ENCODE measurements at places on chromosomes 13 and 19.
A peak's percentile ranks its signal among the peaks of the same experiment; 100 is the strongest.

DNA sequence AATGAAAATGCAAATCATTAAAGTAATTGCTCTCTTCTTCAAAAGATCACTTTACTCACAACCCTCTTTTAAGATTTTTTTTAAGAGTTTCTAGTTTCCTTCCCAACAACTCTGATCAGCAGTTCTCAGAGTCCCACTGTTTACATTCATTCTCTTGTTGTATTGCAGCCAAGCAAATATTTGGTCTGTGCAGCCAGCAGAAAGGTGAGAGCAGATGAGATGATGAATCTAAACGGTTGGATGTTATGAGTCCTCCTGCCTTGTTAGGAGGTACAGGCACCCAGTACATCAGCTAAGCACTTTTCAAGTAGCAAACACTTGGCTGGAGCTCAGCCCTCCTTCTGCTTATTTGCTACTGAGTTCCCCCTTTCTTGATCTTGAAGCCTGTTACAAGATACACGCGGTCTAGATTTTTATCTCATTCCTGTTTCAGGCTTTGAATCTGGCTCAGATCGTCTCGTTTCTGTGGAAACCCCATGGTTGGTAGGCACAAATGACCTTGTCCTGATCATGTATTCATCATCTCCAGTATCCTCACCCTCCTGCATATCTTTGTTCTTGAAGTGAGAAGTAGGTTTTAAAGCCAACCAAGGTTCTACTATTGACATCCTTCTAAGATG, 300.7 kb downstream of the DCT start:
- DNase-seq = no peak

DNA sequence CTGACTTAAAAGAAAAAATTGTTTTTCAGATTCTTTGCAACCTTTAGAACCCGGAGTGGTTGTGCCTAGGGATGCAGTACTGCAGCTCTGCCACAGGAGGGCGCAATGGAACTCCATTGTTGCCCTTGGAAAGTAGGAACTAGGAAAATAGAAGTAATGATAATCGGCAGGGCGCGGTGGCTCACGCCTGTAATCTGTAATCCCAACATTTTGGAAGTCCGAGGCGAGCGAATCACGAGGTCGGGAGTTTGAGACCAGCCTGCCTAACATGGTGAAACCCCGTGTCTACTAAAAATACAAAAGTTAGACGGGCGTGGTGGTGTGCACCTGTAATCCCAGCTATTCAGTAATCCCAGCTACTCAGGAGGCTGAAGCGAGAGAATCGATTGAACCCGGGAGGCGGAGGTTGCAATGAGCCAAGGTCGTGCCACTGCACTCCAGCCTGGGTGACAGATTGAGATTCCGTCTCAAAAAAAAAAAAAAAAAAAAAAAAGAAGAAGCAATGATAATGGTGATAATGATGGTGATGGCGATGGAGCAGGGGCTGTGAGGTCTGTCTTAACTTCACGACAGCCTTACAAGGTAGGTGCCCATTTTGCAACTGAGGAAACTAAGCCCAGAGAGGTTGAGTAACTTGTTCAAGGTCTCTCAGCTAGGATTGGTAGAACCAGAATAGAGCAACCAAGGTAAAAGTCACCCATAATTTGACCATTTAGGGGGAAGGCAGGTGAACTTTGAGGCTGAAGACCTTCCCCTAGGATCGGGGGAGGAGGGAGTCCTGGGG, 5.5 kb upstream of the ADAMTS10 start:
- no peak for DNase-seq

GRCh38 chr13:48078251-48078656, 16.6 kb downstream of the MED4 start:
- DNase-seq = peak; percentile 33

DNA sequence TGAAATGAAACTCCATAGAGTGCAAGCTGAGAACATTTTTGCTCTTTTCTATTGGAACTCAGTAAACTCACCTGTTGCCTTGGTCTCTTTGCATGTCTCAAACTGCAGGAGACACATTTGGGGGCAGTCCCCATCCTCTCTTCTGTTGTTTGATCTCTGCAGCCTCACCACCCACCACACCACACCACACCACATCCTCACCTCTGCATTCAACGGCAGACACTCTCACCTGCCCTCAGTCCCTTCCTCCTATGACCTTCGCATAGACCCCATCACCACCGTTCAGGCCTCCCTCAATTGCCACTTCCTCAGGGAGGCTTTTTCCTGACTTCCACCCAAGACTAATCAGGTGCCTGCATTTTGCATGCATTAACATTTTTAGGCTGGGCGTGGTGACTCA, 14.4 kb upstream of the TPM4 start:
- no peak for DNase-seq

DNA sequence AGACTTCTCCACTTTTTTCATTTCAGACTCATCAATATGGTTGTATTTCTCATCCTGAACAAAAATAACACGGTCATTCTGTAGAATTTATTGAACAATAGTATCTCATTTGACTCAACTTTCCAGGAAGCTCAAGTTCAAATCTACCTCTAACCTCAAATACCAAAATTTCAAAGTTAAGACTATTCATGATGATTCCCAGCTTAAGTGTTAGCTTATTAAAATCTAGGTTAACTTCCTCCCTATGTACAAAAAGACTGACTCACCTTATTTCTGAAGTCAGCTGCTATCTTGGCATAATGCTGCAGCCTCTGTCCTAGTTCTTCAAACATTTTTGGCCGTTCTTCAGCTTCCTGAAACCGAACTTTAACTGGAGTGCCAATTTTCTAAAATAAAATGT, 23.2 kb downstream of the HSPH1 start:
- no peak for DNase-seq

DNA sequence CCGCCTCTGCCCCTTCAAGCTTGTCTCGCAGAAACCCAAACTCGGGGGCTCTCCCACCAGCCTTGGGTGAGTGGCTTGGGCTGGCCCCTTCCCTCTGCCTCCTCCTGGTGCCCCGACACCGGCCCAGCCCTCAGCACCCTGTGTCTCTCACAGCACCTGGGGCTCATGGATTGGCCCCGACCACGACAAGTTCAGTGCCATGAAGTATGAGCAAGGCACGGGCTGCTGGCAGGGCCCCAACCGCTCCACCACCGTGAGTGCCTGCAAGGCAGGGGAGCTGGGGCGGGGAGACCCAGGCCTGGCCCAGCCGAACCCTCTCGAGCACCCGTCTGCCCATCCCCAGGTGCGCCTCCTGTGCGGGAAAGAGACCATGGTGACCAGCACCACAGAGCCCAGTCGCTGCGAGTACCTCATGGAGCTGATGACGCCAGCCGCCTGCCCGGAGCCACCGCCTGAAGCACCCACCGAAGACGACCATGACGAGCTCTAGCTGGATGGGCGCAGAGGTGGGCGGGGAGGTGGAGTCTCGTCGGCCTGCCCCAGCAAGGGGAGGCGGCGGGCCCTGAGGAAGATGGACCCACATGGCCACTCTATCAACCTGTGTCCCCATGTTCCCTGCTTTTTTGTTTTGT, 13.6 kb downstream of the PRKCSH start:
- no peak for DNase-seq

DNA sequence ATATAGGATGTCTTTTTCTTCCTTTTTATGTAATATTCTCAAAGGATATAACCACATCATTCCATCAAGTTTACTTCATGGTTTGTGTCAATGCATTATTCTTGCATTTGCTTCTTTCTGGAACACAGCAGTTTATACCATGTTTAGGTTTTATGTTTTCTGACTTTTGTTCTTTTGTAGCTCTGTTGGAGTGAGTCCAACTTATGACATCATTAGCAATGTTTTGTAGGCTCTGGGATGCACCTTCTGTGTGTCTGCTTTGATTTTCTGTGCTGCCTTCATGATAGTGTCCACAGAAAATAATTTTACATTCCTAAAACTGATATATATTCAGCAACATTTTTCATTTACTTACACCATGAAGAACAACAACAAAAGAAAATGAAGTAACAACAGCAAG, 68.9 kb downstream of the SHISA2 start:
- DNase-seq = no peak

- DNase-seq = no peak
Observed at GRCh38 chr13:75196147-75196837, 285.7 kb downstream of the TBC1D4 start.

GRCh38 chr19:23762884-23763711, 4.4 kb upstream of the ZNF681 start:
- peak; percentile 19 for DNase-seq

- DNase-seq = no peak
Observed at GRCh38 chr13:59319276-59319675, 844.5 kb downstream of the DIAPH3 start.

- no peak for DNase-seq
Observed at GRCh38 chr13:21078501-21078900, 17.1 kb upstream of the LATS2 start.

DNA sequence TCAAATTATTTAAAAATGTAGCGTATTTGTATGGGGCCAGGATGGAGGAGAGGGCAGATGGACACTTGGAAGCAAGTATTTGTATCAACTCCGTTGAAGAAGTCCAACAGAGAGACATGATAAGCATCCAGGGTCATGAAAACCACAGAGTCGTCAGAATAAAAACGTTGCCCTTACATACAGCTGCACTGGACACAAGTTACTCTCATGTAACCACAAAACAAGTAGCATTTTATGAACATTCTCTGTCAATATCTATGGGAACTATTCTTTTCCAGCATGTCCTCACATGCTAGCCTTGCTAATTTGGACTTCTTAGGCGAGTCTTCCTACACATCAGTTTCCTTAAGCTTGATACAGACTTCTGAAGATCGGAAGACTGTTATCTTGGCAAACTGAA, 35.0 kb downstream of the EFNB2 start:
- DNase-seq = no peak

GRCh38 chr13:41352935-41353840, 42.1 kb downstream of the NAA16 start:
- peak; percentile 5 for DNase-seq

DNA sequence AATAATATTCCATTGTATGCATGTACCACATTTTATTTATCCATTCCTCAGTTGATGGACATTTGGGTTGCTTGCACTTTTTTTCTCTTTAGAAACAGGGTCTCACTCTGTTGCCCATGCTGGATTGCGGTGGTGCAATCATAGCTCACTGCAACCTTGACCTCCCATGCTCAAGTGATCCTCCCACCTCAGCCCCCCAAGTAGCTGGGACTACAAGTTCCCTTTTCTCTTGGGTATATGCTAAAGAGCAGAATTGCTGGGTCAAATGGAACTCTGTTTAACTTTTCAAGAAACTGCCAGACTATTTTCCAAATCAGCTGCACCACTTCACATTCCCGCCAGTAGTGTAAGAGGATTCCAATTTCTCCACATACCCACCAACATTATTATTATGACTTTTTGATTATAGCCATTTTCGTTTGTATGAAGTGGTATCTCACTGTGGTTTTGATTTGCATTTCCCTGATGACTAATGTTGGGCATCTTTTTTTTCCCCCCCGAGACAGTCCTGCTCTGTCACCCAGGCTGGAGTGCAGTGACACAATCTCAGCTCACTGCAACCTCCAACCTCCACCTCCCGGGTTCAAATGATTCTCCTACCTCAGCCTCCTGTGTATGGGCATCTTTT, 7.6 kb upstream of the IPO5 start:
- DNase-seq = no peak

DNA sequence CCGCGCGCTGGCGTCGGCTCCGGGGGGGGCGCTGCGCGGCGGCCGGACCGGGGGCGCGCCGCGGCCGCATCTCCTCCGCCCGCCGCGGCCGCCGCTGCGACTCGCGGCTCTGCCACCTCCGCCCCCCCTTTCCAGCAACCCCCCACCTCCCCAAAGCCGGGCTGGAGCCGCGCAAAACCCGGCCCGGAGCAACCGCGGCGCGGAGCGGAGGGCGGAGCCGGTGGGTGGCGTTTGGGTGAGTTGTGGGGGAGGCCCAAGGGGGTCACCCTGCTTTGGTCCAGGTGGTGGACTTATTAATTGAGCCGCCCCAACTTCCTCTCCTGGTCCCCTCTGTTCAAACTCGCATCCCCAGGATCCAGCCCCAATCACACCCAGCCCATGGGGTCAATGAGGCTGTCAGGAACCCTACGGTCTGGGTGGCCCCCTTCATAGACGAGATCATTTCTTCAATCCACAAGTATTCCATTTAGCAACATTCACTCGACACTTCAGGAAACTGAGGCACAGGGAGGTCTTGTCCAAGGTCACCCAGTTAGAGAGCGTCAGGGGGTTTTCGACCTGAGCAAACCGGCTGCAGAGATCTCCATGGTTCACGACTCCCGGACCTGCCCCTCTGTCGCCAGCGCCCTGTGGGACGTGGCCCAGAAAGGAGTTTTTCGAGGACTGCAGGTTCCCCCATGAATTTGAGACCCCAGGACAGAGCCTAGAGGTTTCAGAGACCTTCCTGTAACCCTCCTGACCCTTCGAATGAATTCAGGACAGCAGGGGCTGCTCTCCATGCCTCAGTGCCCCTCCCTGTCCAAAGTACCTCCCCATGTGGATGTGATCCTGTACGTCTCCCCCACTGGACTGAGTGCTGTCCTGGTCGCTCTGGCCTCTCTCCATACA, 22.4 kb upstream of the SEMA6B start:
- no peak for DNase-seq

DNA sequence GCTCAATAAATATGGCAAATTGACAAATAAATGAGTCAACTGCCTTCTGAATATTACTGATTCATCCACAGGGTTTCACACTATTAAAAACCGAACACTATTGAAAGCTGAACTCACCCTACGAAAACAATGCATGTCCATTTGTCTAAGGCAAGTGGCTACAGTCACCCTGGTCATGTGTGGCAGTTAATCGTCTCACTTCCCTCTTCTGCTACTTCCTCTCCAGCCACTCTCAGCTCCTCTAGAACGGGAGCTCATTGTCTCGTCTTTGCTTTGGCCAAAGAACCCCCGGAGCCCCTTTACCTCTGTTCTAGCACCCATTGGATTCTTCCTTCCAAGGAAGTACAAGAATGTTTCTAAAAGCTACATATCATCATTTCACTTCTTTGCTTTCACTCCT, 74.4 kb upstream of the ZNF599 start:
- DNase-seq = no peak

DNA sequence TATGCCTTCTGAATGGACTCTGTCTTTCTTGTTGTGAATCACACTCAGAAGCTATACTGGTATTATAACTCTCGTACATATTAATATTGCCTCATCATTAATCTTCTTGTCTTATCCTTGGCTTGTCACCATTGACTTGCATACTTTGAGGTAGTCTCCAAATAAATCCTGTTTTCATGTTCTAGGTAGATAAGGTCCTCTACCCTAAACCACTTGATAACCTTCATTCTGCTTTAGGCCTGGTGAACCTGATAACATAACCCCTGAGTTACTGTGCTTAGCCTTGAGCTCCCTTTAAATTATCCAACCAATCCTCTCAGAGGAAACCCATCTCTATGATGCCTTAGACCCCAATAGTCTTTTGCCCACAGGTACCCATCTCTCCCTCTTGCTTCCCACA, 1162.3 kb downstream of the SLITRK1 start:
- no peak for DNase-seq
